ENCODE measurements at places on chromosomes 4 and X.

- H3K27ac ChIP-seq: no peak overlapping the region
- H3K4me3 ChIP-seq: no peak overlapping the region
- DNase-seq: no peak
- peaks cover 6% of the 10 kb centered on the region for H3K4me1 ChIP-seq
- H3K36me3 ChIP-seq: peaks cover 2% of the 10 kb centered on the region
Observed at GRCh38 chrX:92232182-92232581, 453.0 kb downstream of the PCDH11X start.

- H3K27ac ChIP-seq: no peak overlapping the region
- H3K27me3 ChIP-seq: no peaks in the 10 kb centered on the region
- peak; percentile 34 for DNase-seq
- H3K4me1 ChIP-seq: 0 out of 2 replicates have a peak, but pooled peaks cover 2% of the 10 kb centered on the region
Observed at GRCh38 chr4:75916091-75916661, 13.9 kb upstream of the PPEF2 start.

DNA sequence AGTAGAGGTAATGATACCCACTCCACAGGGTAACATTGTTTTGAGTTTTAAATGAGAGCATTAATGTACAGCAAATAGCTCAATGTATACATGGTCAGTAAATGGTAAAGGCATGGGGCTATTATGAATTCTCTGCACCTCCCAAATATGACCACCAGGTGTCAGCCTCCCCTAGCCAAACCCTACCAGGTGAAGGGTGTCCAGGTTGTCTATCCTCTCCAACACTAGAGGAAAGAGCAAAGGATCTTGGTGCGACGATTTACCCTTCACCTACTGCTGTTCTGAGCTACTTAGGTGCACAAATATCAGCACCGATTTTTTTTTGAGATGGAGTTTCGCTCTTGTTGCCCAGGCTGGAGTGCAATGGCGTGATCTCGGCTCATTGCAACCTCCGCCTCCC lies 26.5 kb upstream of the XIAP start:
- H3K4me1 ChIP-seq: no peaks in the 10 kb centered on the region
- no peak overlapping the region for H3K27ac ChIP-seq
- H3K4me3 ChIP-seq: no peak overlapping the region
- peak; percentile 50 for DNase-seq

DNA sequence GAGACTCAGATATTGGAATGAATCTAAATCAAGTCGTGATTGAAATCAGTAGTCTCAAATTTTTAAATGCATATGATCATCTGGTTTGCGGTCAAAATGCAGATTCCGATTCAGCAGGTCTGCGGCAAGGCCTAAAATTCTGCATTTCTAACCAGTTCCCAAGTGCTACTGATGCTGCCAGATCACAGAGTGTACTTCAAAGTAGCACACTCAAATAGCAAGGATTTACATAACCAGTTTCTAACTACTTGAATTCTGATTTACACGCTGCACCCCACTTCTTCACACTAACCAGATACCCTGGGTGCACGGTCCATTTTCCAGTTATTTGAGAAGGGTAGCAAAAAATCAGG lies 752 bp downstream of the MBTPS2 start:
- no peaks in the 10 kb centered on the region for H3K27me3 ChIP-seq
- H3K36me3 ChIP-seq: peaks cover 3% of the 10 kb centered on the region
- no peak for DNase-seq
- H3K27ac ChIP-seq: no peak overlapping the region
- H3K4me1 ChIP-seq: no peaks in the 10 kb centered on the region
- peak overlapping the region; percentile 88 for H3K4me3 ChIP-seq

DNA sequence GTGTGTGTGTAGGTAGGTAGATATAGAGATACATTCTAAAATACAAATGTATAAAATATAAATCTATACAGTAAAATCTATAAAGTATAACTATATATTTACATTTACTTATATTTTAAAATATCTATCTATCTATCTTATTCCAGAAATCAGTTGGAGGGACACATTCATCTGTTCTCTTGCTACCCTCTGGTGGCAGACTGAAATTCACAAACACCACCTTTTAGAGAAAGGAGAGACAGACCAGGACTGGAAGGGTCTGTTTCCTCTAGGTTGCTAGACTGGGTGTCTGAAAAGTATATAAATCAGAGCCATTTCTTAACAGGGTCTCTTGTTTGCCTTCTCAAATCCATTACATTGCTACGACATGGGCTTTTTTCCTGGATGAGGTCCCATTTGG lies 343.0 kb downstream of the OPHN1 start:
- no peaks in the 10 kb centered on the region for H3K4me1 ChIP-seq
- no peak overlapping the region for H3K4me3 ChIP-seq
- H3K36me3 ChIP-seq: 0 out of 2 replicates have a peak, but pooled peaks cover 3% of the 10 kb centered on the region
- no peak overlapping the region for H3K27ac ChIP-seq

GRCh38 chr4:85607624-85608023 lies 132.7 kb downstream of the ARHGAP24 start:
- DNase-seq: no peak
- H3K36me3 ChIP-seq: no peaks in the 10 kb centered on the region
- H3K27me3 ChIP-seq: no peaks in the 10 kb centered on the region
- no peak overlapping the region for H3K4me3 ChIP-seq
- no peaks in the 10 kb centered on the region for H3K4me1 ChIP-seq
- no peak overlapping the region for H3K27ac ChIP-seq

DNA sequence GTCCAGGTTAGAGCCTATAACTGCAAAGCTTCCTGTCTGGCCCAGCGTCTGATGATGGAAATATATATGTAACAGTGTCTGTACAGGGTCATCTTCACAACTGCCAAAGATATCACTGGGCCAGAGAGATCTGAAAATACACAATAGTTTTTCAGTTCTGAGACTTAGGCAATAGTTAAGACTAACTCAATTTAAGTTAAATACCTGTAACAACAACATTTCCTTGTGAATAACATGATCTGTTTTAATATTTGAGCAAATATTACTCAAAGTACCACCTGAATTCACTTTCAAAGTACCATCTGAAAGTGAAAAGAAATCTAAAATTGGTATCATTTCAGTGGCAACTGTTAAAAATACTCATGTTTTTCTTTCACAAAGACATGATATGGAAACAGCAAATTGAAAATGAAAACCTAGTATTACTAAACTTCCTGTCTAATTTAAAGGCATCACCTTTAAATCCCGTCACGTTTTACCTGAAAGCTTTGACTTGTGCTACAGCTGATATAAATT lies 9.6 kb downstream of the ZAR1 start:
- H3K27me3 ChIP-seq: no peaks in the 10 kb centered on the region
- H3K36me3 ChIP-seq: peaks cover 24% of the 10 kb centered on the region
- no peak overlapping the region for H3K4me3 ChIP-seq
- no peak for DNase-seq
- no peaks in the 10 kb centered on the region for H3K4me1 ChIP-seq
- H3K27ac ChIP-seq: no peak overlapping the region

- no peak for DNase-seq
- no peaks in the 10 kb centered on the region for H3K36me3 ChIP-seq
- H3K27me3 ChIP-seq: no peaks in the 10 kb centered on the region
- H3K27ac ChIP-seq: no peak overlapping the region
Observed at GRCh38 chr4:86938771-86939520, 4.1 kb downstream of the AFF1 start.

DNA sequence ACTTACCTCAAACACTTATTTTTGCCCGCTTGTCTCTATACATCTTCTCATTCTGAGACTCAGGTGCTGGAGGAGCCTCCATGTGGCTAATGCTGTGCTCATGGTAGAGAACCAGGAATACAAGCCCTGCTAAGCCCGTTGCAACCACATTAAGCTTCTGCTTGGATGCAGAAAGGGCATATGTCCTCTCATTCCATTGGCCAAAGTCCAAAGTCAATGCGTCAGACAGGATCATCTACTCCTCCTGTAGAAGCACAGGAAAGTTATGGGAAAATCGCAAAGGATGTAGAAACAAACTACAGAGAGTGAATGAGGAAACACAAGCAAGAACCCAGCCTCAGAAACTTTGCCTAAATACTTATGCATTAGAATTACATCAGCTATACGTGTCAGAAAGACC lies 124.5 kb upstream of the AGA start:
- no peak overlapping the region for H3K4me3 ChIP-seq
- H3K27ac ChIP-seq: no peak overlapping the region
- no peak for DNase-seq

All from H9 (cell line).